ENCODE measurements at places on chromosomes 2 and 18.

GRCh38 chr2:72118951-72119350, 28.7 kb downstream of the CYP26B1 start:
- DNase-seq: no peak

DNA sequence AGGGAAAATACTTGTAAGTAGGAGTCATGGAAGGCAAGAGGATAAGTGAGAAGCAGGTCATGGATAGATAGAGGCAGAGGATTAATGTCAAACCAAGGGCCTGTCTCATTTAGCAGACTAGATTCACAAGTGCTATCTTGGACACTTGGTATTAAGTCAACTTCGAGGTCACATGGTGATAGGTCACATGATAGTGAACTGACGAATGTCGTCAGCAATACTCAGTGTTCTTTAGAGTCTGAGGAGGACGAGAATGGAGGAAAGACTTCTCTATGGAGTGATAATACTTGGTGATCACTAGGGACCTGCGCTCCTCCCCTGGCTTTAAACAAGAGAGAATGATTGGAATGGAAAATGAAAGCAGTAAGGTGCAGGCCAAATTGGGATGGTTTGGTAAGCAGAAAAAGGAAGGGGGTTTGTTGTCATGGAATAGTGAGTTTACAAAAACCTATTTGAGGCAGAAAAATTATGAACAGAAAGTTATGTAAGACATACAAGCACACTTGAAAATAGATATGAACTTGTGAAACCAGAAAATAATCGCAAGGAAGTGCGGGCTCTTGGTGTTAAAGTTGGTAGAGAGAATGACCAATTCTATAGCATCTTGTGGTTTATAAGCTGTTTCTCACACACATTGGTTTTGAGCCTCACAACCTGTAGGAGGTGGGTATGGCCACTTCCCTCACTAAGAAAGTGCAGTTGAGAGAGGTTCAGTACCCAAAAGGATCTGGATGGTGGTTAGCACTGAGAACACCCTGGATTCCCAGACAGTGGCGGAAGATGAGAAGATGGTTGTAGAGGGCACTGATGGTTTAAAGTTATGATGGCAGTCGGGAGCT, 141.5 kb downstream of the WDSUB1 start:
- no peak for DNase-seq

DNA sequence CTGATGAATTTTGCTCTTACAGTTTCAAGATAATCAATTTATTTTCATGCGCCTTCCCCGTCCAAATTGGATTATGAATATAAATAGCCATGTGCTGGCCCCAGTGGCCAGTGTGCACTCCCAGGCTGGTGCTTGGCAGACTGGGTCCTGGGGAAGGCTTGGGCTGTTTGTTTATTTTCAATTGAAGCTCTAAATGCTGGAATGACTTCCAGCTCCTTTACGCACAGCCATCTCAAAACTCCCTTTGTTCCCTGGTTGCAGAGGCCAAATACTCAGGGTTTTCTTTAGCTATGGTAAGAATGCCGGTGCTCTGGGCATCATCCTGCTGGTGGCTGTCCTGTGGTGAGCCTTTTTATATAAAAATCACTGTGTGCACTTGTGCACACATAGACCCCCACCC, 131.5 kb downstream of the PRKCE start:
- no peak for DNase-seq

GRCh38 chr2:240127191-240127750, 8.8 kb downstream of the COPS9 start:
- DNase-seq: no peak

DNA sequence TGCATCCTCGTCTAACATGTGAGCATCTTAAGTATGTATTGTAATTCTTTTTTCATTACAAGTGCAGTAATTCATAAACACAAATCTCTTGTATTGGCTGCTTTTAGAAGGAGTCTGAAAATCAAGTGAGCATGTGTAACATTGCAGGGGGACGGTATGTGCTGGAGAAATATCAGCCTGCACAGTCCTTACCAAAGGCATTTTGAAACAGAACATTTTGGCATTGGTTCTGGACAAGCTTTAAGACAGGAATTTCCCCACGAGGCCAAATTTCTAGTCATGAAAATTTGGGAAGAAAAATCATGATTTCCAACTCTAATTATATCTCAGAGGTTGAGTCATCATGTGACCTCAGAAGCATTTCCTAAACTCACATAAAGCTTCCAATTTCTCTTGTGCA, 24.7 kb upstream of the NRP2 start:
- DNase-seq: no peak

DNA sequence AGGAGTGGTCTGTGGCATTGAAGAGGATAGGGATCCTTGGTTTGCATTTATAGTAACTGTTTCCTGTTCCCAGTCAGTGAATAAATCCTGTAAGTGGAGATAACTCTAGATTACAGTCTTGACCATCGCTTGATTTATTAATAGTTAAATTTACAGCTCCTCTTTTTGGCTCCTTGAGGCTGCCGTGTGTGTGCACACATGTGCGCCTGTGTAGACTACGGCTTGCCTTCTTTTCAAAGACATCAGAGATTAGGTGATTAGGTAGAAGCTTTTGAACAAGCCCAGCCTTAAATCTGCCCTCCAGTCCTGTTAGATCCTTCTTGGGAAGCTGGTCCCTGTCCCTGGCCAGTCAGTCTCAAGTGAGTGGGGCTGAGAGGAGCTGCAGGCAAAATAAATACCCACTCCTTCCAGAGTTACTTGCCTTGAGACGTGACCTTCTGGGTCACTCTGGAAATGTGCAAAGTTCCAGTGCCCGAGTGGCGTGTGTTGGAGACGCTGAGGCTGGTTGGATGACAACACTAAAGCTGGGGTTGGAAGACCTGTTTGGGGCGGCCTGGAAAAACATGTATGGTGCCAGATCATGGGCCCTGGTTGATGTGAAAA, 32.0 kb downstream of the TCF7L1 start:
- no peak for DNase-seq

DNA sequence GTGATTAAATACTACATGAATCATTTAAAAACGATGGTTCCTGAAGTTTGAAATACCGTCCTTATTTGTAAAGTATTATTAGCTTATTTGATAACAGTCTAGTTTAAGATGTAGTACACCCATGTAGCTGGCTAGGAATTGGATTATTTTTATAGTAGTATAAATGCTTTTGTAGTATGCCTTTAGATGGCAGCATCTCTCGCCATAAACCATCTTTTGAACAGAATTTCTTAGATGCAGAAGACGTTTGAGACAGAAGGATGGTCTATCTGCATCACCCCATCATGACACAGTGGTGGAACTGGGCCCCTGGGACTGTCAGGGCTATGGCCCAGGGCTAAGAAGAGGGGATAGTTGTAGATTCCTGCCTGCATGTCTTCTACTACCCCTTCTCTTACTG, 152.7 kb downstream of the WDSUB1 start:
- no peak for DNase-seq

GRCh38 chr2:118986738-118987137, 44.7 kb downstream of the MARCO start:
- DNase-seq: no peak

DNA sequence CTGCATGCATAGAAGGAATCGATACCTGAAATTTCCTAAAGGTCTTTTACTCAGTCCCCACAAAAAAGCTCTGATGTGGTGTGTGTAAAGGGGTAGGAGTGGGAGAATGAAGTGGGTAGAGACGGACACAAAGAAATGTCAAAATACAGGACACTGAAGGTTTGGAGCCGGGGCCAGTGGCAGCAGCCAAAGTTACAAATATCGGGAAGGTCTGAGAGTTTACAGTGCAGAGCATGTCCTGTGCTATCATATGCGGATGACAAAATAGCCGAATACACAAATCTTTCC, 89.9 kb upstream of the STON1 start:
- DNase-seq: no peak

- no peak for DNase-seq
Measured at GRCh38 chr2:67854798-67855197, 208.0 kb downstream of the C1D start.

GRCh38 chr2:234046521-234046920, 4.0 kb upstream of the SPP2 start:
- no peak for DNase-seq

DNA sequence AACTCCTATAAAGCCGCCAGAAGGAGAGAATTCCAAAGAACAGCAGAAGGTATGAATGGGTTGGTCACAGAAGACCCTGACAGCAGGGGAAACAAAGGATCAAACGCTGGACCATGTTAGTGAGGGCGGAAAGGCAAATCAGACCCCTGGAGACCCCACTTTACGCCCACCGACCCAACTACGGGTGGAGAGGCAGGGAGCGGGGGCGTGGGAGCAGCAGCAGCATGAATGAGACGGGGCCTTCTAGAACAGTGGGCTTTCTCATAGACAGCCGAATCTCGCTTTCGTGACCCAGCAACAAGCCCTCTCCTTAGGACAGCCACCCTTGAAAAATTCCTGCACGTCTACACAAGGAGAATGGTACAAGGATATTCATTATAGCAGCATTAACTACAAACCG, 191.0 kb downstream of the HDAC4 start:
- no peak for DNase-seq

- no peak for DNase-seq
Measured at GRCh38 chr2:173359231-173359630, 4.6 kb downstream of the CDCA7 start.

GRCh38 chr2:47323009-47323821, 79.7 kb upstream of the MSH2 start:
- peak; percentile 86 for DNase-seq

- no peak for DNase-seq
Measured at GRCh38 chr2:191115804-191116203, 35.0 kb downstream of the STAT4 start.

- DNase-seq: no peak
Measured at GRCh38 chr2:196356332-196356731, 185.0 kb upstream of the STK17B start.

DNA sequence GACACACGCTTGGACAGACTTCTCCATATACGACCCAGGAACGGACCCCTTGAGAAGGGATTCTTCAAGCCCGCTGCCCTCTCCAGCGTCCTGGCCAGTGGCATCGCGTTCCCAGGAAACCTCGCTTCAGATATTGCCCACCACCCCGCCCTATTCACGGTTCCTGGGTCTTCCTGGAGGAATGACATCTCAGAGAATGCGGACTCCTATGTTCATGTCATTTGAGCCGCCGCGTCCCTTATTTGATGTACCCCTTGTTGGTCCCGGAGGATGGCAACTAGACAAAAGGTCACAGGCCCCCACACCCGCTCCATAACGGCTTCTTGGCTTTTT, 588 bp upstream of the CCDC93 start:
- no peak for DNase-seq

DNA sequence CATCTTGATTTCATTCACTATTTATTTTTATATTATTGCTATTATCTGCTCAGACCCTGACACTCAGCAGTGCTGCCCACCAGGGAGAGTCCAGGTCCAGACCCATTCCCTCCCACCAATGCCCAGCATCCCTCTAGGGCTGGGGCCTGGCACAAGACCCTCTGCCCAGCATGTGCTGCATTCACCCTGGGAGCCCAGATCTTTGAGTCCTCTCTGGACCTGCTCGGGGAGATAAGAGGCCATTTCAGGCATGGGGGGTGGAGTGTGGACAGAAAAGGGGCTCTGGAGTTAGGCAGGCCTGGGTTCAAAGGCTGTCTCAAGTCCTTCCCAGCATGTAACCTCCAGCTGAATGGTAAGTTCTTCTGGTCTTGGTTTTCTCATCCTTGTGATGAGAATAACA, 209.6 kb downstream of the CYP26B1 start:
- no peak for DNase-seq

- DNase-seq: no peak
Measured at GRCh38 chr2:34806396-34806795, 1207.3 kb upstream of the FAM98A start.

DNA sequence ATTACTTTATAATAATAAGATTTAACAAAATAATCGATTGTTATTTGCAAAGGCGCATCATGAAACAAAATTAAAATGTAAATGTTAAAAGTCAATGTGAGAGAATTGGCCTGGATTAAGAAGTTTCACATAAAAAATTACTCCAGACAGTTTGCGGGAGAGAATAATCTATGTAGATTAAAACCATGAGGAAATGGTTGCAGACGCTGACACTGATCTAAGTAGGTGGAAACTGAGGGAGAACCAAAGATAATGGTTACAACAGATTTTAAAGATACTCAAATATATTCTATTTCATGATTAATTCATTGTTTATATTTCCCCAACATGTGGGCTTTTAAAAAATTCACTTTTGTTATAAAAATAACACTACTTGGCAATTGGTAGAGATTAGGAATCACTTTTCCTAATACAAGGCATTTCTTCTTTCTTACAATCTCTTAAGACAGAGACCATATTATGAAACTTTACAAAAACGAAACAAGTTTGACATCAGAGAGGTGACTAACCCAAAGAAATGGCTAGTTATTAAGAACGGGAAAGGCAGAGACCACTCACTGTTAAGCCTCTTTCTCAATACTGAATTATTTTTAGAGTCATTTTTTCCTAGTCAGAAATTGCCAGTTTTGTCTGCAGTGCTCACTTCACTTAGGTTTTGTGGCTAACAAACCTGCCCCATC, 1.6 kb downstream of the KANSL1L start:
- DNase-seq: peak; percentile 45

DNA sequence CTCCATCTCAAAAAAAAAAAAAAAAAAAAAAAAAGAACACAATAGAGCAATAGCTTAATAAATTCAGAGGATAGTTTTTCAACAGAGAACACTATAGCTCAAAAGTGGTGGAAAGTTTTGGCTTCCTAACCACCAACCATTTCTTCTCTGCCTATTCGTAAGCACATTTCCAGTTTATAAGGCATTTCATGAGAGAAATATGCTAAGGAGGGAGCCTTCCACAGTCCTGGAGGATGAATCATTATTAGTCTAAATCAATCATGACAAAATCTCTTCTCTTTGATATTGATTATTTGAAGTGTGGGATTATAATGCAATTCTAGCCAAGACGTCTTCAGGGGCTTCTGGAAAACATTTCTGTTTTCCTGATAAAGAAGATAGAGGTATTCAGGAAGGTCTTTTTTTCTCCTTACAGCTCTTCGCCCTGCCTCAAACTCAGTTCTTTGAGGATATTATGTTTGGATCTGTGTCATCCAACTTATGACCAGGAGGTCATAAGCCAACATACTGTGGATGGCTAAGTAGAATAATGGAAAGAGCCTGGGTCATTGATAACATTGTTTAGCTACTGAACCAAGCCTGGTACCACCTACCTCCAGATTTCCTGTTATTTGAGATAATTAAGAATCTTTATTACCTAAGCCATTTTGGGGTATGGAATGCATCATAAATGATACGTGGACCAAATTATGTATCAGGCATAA, 207.3 kb downstream of the TRIB2 start:
- no peak for DNase-seq

- peak; percentile 81 for DNase-seq
Measured at GRCh38 chr2:209368914-209369313, 54.9 kb upstream of the MAP2 start.

- DNase-seq: no peak
Measured at GRCh38 chr2:74739129-74739528, 85.1 kb downstream of the SEMA4F start.

Data from hepatocyte (in vitro differentiated cells).